Stimulated activated CD8-positive, alpha-beta memory T cell treated with anti-CD3 and anti-CD28 coated beads, Interleukin-4, amount 100 ng/mL, for 24 hours (primary cell): ENCODE measurements at places on chromosomes 16 and 17.
A peak's percentile ranks its signal among the peaks of the same experiment; 100 is the strongest.

GRCh38 chr17:28494445-28495188 lies 11.5 kb upstream of the FOXN1 start:
- peak; percentile 74 for DNase-seq

DNA sequence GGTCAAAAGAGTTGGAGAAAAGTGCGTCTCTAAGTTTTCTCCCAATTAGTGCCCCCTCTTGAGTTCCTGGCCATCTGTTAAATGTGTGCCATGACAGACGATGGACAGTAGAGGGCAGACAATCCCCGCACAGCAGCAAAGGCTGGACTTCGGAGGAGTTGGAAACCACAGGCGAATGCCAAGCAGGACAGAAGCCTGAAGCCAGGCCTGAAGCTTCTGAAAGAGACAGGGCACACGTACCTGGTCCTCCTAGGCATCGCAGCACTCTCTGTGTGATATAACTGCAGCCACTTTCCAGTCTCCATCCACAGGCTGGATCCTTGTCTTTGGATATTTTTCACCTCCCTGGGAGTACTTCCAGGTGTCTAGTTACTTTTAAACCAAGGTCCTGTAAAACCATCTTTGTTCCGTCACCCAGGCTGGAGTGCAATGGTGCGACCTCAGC lies 14.5 kb downstream of the C17orf100 start:
- no peak for DNase-seq

GRCh38 chr17:77596491-77597417 lies 361.7 kb upstream of the TNRC6C start:
- no peak for DNase-seq

GRCh38 chr16:85401917-85402766 lies 211.0 kb upstream of the GSE1 start:
- DNase-seq, result no peak

DNA sequence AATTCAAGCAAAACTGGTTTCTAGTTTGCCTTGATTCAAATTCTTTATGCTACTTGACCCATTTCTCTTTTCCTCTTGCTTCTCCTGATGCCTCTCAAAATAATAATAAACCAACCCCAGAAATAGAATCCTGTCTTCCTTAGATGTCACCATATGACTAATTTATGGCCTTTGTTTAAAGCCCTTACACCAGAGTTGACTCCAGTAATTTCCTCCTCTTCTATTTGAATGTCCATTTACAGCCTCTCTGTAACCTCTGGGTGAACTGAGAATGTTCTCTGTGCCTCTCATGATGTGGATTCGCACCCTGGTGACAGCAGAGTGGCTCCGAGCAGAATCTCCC lies 31.5 kb downstream of the ZFHX3 start:
- DNase-seq, result no peak

GRCh38 chr17:38597375-38597774 lies 8.4 kb downstream of the SRCIN1 start:
- no peak for DNase-seq

DNA sequence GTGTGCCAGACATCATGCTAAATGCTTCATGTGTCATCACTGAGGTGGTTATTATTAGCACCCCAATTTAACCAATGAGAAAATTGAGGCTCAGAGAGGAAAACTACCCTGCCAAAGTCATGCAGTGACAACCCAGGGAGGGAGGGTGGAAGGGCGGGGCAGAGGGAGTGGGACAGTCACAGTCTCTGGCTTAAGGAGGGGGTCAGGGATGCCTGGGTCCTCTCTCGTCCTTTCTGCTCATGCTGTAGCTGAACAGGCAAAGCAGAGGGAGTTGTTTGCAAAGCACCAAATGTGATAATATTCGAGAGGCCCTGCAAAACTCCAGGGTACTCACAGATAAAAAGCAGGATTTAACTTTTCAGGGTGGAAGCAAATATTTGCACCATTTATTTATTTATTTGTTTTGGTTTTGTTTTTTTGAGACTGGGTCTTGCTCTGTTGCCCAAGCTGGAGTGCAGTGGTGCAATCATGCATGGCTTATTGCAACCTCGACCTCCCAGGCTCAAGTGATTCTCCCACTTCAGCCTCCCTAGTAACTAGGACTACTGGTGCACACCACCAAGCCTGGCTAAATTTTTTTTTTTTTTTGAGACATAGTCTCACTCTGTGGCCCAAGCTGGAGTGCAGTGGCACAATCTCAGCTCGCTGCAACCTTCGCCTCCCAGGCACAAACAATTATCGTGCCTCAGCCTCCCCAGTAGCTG lies 47.9 kb upstream of the NKD1 start:
- DNase-seq, result no peak

DNA sequence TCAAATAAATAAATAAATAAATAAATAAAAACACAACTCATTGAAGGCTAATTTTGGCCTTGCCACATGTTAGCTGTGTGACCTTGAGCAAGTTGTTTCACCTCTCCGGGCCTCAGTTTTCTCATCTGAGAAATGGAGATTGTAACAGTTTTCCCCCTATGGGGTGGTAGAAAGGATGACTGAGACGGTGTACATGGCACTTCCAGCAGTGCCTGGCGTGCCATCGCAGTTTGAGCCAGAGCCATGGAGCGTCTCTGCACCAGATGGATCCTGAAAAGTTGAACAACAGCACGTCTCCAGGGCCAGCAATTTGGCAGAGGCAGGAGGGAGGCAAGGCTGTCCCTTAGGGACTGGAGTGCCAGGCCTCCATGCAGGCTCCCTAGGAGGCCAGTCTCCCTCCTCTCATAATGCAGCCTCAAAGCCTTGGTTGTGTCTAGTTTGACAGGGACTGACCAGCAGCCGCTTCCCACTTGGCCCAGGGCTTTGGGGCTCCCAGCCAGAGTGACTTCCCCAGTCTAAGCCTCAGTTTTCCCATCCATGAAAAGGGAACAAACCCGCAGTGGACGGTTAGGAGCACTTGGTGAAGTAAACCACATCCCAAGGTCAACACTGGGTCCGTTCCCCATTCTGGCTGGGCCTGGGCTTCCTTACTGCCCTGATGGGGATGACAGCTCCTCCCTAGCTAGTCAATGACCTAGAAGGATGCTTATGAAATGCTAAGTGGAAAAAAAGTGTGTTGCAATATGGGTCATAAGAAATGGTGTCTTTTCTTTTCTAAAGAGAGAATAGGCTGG lies 19.3 kb downstream of the SOCS1 start:
- no peak for DNase-seq

DNA sequence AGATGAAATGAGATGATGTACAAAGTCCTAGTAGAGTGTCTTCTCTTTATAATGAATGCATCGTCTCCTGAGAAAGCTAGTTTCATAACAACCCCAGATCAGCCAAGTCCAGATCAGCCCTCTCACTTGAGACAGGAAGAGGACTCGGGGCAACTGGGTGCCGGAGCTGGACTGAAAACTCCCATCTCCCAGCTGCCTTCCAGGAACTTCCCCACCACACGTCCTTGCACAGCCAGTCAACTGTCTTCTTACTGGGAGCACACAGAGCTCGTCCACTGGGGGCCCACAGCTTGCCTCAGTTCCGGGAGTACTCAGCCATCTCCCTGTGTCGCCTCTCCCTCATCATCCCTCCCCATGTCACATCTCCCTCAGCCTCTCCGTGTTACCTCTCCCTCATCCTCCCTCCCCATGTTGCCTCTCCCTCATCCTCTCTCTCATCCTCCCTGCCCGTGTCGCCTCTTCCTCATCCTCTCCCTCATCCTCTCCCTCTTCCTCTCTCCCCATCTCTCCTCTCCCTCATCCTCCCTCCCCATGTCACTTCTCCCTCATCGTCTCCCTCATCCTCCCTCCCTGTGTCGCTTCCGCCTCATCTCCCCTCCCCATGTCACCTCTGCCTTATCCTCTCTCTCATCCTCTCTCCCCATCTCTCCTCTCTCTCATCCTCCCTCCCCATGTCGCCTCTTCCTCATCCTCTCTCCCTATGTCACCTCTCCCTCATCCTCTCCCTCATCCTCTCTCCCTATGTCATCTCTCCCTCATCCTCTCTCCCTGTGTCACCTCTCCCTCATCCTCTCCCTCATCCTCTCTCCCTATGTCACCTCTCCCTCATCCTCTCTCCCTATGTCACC lies 22.4 kb upstream of the KCNH6 start:
- DNase-seq, result no peak

DNA sequence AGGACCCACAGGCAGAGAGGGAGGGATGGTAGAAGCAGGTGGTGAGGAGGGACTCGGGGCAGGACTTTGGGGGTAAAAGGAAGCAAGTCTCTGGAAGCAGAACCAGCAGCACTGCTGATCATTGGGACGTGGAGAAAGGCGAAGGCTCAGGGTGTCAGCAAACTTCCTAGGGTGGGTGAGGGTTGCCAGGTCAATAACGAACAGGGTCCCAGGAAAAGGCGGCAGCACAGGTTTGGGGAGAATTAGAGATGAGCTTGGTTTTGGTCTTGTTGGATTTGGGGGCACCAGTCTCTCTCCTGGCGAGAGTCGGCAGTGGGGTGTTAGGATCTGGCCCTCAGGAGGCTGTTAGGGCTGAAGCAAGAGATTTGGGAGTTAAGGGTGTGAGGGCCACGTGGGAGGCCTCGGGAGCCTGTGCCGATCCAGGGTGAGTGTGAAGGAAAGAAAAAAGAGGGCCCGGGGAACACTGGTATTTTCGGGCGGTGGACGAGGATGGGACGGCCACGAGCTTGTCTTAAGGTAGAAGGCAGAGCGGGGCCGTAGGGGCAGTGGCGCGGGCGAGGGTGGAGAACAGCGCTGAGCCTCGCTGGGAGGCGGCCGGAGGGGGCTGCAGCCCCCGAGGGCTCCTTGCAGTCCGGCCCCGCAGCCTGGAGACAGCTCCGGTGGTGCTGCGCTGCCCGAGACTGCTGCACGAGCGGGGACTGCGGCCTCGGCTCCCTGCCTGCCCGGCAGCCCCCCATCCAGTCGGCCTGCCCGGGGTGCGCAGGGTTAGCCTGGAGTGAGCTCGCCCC lies 765 bp upstream of the ADORA2B start:
- no peak for DNase-seq

DNA sequence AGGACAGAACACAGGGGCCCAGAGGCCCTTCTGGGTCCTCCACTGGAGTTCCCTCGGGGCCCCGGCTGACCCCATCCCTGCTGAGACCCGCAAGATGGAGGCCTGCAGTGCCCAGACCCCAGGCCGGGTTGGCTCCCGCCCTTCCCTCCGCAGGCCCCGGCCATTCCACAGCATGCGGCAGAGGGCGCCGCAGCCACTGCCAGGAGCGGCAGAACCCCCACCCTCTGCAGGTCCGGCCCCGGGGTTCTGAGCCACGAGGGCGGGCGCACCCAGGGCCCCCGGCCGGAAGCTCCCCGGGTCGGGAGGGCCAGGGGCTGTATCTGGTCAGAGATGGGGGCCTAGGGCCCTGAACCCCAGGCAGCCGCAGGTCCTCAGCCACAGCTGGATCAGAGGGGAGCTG lies 2.4 kb upstream of the PERCC1 start:
- DNase-seq, result peak; percentile 35

GRCh38 chr17:43578699-43579565 lies 32.8 kb upstream of the ETV4 start:
- no peak for DNase-seq

GRCh38 chr16:7983676-7984075 lies 606.6 kb downstream of the TMEM114 start:
- DNase-seq, result no peak

- no peak for DNase-seq
Observed at GRCh38 chr17:12395733-12396354, 269.8 kb upstream of the MYOCD start.

DNA sequence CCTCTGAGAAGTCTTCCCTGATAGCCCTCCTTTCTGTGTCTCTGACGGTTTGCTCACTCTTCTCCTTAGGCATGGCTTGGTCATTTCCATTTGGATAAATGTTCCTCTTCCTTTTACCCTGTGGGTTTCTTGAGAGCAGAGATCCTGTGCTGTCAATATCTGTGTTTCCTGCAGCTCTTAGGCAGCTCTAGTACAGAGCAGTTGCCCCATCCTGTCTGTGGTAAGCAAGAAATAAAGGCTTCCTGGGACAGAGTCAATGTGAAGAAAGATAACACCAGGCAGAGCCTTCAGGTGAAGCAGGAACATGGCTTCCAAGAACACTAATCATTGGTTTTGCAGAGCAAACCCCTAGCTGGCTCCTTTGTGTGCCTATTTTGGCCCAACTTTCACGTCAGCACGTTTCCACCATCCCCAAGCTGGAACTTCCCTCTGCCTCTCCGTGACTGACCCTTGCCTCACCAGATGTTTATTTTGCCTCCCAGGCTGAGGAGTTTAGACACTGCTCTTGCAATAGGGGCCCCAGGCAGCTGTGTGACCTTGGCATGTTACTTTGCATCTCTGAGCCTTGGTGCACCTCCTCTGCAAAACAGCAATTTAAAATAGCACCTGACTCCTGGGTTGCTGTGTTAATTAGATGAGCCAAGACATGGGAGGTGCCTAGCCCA lies 49.6 kb upstream of the SIAH1 start:
- no peak for DNase-seq

DNA sequence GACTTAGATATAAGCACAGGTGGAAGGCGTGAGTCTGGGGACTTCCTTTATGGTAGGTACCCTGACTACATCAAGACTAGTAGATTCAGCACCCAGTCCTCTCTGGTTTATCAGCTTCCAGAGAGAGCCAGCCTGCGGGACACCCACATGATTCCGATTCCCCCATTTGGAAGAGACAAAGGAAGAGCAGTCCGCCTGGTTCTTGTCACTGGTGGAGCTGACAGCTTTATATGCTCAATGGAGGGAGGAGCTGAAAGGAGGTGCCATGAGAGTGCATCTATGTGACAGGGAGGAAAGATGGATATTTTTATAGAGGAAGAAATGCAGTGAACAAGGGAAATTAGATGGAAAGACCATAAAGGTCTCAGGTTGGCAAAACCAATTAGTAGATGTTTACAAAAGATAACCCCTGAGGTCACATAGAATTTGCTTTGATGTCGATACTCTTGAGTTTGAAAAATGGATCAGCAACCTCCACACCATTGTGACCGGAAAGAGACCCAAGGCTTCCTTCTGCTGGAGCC lies 437.7 kb downstream of the PMP22 start:
- DNase-seq, result no peak

- DNase-seq, result no peak
Observed at GRCh38 chr17:73343168-73343634, 31.4 kb upstream of the CDC42EP4 start.

DNA sequence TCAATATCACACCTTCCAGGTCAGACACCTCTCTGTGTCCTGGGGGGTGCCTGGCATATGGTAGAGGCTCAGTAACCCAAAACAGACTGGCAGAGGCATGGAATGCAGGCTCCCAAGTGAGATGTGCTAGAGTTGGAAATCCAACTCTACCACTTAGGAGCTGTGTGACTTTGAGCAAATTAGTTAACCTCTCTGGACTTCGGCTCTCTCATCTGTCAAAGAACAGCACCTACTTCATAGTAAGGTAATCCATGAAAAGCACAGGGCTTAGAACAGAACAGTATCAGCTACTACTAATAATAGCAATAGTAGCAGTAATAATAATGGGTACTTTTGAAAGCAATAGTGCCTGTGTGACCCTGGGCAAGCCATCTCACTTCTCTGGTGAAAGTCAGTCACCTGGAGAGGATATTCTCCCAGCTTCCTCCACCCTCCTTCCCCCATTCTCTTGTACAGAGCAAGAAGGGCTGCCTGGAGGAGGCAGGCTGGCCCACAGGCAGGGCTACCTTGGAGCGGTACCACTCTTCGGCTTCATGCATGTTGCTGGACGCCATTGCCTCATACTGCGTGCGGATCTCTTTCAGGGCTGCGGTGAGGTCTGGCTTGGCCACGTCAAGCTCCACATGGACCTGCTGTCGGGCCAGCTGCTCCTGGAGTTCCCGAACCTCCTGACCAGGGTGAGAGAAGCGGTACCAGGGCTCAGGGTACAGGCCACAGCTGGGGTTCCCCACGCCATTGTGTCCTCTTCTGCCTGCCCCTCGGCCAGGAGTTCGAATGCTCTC lies 2.3 kb downstream of the GFAP start:
- DNase-seq, result no peak

- no peak for DNase-seq
Observed at GRCh38 chr17:18194804-18195203, 11.2 kb downstream of the ALKBH5 start.
